ENCODE measurements at places on chromosomes 2 and 18. TPM values are rescaled to one million over a fixed set of nuclear protein-coding genes. Genes with fewer than 3 reads are reported as not detected.

DNA sequence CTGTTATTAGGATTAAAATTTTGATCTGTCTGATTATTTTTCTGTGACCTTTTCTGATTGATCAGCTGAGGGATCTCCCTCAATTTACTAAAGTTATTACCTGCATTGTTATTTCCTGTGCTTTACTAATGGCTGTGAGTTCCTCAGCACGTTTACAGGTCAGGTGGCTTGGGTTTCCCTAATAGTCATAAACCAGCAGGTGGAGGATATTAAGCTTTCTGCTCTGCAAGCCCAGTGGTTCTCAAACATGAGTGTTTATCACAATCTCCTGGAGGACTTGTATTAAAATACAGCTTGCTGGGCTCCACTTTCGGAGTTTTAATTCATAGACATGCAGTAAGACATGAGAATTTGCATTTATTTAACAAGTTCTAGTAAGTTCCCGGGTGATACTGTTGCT lies 22.4 kb upstream of the UGP2 start:
- DNase-seq, result no peak

SLC23A3 gene
- 2.2 TPM for total RNA-seq

- DNase-seq, result no peak
Observed at GRCh38 chr2:37781028-37781427, 109.6 kb upstream of the CDC42EP3 start.

- no peak for DNase-seq
Observed at GRCh38 chr2:3214806-3215404, 162.7 kb downstream of the EIPR1 start.

BMP10 gene
- total RNA-seq, result not detected

DNA sequence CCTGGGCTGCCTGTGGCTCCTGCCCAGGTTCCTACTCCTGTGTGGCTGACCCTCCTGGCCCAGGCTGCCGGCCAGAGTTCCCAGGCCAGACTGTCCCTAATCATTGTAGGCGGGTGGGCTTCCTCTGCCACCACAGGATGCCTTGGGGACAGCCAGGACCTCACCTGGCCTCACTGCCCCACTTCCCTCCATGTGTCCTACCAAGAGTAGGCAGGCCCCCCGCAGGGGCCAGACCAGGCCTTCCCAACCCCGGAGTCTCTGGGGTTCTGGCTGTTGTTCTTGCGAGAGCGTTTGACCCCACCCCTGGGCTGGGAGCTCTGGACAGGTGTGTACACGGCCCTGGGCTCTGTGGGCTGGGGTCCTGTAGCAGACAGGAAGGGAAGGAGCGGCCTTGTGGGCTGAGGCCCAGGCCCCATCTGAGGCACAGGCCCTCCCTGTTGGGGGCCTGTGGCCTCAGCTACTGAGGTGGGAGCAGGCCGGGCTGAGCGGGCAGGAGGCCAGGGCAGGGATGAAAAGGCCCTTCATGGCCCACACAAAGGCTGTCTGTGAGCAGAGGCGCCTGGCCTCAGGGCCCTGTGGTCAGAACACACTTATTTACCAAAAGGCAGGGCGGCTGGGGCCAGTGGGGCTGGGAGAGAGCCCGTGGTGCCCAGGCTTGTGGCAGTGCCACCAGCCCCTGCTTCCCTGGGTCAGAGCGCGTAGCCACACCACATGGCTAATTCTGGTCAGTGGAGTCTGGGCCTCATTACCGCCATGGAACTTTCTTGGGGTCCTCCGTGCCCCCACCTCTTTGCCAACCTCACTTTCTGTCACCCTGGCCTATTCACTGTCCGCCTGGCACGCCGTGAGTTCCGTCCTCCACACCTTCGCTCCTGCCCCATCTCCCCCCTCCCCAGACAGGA lies 2.0 kb downstream of the SNORC start:
- no peak for DNase-seq

Data from A673 (cell line).